ENCODE measurements at places on chromosomes 6 and 20. TPM values are rescaled to one million over a fixed set of nuclear protein-coding genes. Genes with fewer than 3 reads are reported as not detected.

The HLA-DRB1 gene
- 33.4 TPM for total RNA-seq

The MAS1 gene
- not detected for total RNA-seq

The DOK5 gene
- total RNA-seq: not detected

The R3HDML gene
- total RNA-seq: not detected

The TFAP2C gene
- total RNA-seq: not detected

The RBM24 gene
- 2.6 TPM for total RNA-seq

The LY6G5C gene
- total RNA-seq: 1.5 TPM

The PLN gene
- total RNA-seq: not detected

The FNDC11 gene
- 0.52 TPM for total RNA-seq

The VSX1 gene
- not detected for total RNA-seq

The THBS2 gene
- total RNA-seq: not detected

The KCNS1 gene
- total RNA-seq: not detected

Data from CD8-positive, alpha-beta T cell (primary cell).